ENCODE measurements at places on chromosomes 1 and 21.
A peak's percentile ranks its signal among the peaks of the same experiment; 100 is the strongest.

DNA sequence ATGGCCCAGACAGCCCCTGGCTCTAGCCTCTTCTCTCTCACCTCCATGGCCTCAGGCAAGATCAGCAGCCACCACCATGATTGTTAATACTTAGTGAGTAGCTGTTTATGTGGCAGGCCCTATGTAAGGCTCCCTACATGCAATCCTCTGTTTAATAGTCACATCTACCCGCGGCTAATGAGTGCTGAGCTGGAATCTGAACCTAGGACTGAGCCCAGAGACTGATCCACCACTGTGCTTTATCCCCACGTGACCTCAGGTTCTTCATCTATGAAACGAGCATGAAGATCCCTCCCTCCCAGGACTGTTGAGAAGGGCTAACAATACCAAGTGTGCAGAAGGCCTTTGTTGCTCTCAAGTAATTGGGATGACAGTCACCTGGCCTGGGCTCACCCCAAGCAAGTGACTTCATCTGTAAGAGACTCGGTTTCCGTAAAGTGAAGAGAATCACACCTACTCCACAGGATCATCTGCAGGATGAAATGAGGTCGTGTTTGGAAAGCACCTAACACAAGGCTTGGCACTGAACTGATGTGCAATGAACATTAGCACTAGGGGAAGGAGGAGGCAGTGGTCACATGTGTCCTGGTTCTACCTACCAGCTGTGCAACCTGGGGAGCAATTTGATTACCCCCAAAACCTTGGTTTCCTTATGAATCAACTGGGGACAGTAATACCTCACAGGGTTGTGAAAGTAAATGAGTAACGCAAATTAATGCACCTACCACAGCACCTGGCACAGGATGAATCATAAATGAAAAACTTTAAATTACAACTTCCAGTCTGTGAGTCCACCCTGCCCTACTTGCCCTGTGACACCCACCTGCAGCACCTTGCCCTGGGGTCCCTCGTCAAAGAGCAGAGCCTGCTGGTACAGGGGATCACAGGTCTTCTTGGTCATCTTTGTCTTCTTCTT is 37.2 kb downstream of the RIMS3 start:
- no peak for DNase-seq

DNA sequence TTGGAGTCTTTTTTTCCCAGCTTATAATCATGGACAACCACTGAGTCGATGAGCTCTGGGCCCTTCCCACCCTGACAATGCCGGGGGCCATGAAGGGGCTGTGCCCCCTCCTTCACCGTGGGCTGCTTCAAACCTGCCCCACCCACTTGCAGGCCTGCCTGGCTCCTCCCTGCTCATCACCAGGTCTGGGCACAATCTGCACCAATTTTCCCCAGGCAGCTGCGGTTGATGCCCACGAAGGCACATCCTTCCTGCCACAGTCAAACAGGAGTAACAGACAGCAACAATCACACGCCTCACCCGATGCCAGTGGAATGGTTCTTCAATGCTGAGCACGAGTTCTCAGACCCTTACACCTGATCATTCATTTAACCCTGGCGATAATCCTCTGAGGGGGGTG is 18.9 kb downstream of the PGLYRP3 start:
- no peak for DNase-seq

DNA sequence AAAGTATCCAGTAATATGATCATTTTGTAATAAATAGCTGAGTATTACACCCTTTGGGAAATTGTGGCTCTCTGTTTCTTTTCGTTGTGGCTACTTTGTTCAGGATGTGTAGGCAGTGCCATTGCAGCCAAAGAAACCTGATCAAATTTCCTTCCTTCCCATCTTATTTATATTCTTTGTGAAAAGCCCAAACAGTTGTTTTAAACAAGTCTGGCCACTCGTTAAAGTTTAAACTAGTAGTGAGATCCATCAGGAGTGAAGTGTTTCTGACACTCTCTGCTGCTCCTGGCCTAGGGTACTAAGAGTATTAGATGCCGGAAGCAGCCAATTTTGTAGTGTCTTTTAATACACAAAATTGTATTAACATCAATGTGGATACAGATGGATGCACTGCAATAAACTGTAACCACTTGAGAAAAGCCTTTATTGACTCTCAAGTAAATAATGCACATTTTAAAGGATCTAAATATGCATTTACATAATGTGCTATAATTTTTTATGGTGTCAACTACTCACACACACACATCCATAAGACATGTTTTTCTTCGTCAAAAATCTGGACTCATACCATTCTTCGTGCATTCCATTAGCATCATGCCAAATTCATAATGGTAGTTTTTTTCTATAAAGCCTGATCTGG is 317.9 kb downstream of the NFIA start:
- DNase-seq, result no peak

GRCh38 chr1:222098404-222098803 is 356.5 kb upstream of the DUSP10 start:
- DNase-seq, result no peak

DNA sequence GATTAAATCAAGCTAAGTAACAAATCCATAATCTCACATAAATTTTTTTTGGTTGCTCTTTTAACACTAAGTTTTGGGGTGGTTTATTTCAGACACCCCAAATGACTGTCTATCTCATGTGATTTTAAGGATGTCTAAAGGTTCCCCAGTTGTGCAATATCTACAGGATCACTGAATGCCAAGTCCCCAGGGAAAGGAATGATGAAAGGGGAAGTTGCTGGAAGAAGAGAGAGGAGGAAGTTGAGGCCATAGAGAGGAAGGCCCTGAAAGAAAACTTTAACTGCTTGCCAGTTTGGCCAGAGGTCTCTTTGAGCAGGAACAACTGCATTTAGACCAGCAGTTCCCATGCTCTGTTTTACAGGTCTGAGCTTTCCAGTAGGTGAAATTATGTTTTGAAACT is 27.5 kb upstream of the SLC19A2 start:
- DNase-seq, result peak; percentile 29

DNA sequence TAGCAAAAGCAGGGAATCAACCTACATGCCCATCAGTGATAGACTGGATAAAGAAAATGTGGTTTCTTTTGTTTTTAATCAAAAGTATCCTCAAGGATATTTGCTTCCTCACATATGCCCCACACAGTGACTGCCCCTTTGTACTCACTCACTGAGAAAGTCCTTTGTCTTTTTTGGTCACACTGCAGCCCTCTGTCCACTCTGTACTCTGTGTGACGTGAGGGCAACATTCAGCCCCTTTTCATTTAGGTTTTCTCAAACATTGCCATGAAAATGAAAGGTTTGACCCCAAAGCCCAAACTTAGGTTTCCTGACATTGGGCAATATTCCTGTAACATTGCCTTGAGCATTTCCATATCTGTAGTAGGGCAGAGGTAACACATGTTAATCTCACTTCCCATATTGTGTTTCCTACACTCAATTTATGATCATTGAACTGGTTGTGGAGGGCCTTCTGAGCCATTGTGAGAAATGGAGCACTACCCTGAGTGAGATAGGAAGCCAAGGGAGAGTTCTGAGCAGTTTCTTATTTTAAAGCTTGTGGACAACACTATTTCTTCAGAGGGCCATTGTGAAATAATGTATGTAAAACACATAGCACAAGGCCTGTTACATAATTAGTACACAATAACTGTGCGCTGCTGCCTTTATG is 501.9 kb upstream of the C1orf87 start:
- DNase-seq, result no peak

- no peak for DNase-seq
Measured at GRCh38 chr1:90761781-90762589, 44.9 kb upstream of the BARHL2 start.

GRCh38 chr1:62070384-62071011 is 124.2 kb upstream of the L1TD1 start:
- no peak for DNase-seq

- DNase-seq, result peak; percentile 66
Measured at GRCh38 chr1:13513895-13514546, at the start of gene LRRC38. Gene LRRC38 (minus strand): TSS chr1:13514003. CDS start chr1:13513593, 410 bp downstream.

DNA sequence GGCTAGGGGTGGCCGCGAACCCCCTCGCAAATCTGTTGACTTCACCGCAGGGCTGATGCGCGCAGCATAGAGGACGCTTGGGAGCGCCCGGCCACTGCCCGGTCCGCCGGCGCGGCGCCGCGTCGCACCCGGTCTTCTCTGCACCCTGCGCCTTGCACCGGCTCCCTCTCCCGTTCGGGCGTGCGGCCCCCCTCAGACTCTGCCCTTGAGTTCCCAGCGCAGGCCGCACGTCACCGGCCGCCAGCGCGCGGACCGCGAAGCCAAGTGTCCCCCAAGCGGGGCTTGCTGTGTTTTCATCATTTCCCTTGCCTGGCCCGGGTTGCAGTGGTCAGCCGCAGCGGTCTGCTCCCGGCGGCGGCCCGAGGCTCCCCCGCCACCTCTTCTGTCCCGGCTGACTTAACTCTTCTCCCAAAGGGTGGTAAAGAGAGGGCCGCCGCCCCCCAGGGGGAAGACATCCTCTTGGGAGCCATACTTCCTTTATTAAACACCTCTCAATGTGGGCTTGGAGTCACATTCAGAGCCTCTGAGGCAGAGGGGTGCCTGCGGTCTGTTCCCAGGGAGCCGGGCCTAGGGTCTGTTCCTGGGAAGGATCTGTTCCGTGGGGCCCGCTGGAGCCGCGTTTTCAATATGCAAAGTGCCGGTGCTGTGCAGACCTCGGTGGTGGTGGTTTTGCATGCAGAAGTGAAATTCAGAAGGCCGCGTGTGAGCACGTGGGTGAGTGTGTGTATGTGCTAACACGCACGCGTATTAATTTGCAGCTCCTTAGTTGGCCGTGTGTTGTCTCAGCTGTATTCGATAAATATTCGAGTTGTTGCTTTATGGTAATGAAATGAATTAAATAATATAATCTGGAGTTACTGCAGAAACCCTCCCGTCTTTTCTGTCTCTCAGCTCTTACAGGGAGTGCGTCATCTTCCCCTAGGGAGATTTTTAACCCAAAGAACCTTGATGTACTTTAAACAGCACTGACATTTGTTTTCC is 17.6 kb downstream of the PBX1 start:
- DNase-seq, result no peak

DNA sequence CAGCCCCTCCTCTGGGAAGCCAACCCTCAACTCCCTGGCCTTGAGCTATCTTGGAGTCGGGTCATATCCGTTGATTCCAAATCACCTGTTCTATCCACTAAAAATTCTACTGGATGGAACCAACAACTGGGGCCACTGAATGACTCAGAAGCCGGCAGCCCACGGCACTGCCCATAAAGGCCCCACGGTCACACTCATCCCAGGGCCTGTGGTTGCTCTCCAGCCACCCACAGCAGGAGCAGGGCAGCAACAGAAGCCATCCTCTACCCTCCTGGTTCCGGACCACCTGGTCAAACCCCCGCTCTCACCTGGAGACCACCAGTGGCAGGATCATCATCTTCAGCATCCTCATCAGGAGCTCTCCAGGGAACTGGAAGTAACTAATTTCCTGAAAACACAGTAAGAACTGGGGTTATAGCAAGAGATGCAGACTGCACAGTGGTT is 8.4 kb downstream of the SLC1A7 start:
- DNase-seq, result no peak

GRCh38 chr1:229098903-229099578 is 171.9 kb upstream of the RAB4A start:
- no peak for DNase-seq

DNA sequence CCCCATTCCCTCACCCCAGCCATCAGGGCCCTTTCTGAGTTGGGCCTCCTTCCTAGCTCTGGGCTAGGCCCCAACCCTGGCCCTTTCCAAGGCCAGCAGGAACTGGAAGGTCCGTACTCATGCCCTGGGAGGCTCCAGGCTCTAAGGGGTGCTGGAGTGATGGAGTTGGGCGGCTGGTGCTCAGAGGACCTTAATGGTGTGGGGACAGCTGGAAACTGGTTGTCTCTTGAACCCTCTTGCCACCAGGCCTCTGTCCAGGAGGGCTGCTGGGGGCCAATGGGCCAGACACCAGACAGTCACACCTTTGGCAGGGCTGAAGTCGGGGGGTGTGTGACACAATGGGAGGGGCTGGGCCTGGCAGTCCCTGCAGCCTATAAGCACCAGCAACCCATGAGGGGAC is 9.2 kb upstream of the PADI1 start:
- DNase-seq, result no peak

GRCh38 chr1:78291872-78292271 is 198.9 kb upstream of the PTGFR start:
- DNase-seq, result no peak

DNA sequence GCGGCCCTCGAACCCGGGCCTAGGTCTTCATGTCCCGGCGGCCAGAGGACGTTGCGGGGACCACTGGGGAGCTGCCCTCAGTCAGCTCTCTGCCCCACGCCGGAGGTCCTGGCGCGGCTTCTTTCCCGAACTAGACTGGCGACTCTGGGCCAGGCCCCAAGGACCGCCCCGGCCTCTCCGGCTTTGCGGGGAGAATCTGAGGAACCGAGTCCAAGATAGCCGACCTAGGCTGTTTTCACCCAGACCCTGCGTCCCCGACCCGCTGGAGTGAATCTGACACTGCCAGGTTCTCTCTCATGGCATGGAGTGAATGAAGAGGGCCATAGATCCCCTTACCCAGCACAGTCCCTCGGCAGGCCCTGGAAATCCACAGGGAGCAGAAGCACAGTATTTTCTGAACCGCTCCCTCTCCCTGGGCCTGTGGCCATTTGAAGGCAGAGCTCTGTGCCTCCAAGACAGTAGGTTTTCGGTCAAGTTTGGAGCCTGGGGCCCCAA is 9.9 kb upstream of the BARHL2 start:
- no peak for DNase-seq

- no peak for DNase-seq
Measured at GRCh38 chr1:74652711-74653139, 20.9 kb downstream of the ERICH3 start.

DNA sequence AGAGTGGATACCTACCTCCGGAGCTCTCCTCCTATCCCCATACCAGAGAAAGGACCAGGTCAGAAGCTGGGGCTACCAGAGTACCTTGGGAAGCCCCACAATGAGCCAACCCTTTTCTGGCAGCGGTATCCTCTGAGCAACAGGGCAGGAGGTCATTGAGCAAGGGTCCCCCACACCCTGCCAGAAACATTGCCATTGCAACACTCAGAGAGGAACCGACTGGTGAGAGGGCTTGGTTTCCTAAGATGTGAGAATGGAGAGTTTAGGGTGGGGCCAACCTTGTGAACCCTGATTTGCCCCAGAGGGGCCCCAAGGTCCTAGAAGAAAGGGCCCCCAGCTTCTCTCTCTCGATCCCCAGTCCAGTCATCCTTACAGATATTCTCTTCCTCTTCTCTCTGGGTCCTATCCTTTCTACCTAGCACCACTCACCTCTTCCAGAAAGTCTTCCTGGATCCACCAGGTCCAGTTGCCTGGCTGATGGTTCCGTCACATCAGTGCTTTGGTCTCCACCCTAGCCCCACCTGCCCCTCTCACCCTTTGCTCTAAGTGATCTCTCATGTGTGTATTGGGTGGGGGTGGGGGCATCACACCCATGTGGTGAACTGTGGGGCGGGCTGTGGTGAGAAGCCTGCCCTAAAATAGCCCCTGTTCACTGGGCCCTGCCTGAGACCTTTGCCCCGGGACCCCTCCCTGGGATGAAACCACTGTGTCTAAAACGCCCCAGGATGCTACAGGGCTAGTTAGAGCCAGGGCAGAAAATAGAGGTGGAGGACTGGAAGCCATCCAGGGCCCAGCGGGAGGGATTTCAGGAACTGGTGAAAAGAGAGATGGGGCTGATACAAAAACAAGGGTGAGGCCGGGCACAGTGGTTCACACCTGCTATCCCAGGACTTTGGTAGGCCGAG is 8.7 kb downstream of the FGR start:
- DNase-seq, result no peak
